Stimulated activated CD4-positive, alpha-beta T cell treated with anti-CD3 and anti-CD28 coated beads, Interleukin-4, amount 100 ng/mL, for 1 hour (primary cell): ENCODE measurements at places on chromosomes 6 and 20.

DNA sequence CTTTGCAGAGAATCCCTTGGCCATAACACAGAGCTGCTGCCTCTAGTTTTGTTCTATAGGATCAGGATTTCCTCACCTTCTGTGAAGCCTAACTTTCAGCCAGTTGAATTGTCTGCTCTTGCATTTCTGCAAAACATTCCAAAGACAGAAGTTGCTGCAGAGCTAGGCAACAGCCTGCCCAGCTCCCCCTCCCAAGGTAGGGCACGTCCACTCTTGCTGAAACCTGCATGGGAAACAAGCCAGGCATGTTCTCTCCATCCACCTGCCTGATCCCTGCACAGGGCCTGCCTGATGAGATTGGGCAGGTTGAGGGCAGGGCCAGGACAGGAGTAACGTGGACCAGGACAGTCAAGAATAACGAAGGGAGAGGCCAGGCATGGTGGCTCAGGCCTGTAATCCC is 58.9 kb upstream of the NAA20 start:
- DNase-seq: no peak

GRCh38 chr20:51535075-51535386 is 7.5 kb downstream of the NFATC2 start:
- no peak for DNase-seq

DNA sequence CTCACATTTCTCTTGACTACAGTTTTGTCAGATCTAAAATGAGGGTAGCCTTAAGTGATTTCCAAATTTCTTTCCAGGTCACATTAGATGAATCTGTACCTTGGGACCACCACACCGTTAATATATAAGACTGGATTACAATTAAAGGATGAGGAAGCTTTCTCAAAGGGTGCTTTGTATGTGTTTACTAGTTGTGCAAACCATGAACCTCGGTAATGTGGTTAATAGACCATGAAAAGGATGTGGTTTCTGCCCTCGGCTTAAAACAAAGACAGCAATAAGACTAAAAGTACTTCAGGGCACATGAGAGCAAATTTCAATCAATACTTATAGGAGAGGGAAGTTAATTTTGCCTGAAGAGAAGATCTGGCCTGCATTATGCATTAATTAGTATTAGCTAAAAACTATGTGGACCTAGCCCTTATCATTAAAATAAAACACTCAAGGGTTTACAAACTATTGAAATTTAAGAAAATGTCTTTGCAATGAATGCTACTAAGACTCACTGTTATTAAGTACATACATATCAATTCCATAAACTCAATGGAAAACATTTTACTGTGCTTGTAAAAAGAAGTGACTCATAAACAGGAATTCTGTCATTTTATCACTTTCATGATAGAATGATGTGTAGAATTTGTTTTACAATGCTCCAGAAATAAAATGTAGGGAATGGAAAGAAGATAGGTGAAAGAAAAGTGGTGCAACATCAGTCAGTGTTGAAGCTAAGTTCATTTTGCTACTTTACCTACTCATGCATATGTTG is 936 bp upstream of the TMX4 start:
- DNase-seq: no peak

GRCh38 chr6:37583261-37583660 is 83.6 kb upstream of the CCDC167 start:
- DNase-seq: no peak

GRCh38 chr20:30922129-30922528 is 335.3 kb upstream of the DEFB115 start:
- DNase-seq: no peak

DNA sequence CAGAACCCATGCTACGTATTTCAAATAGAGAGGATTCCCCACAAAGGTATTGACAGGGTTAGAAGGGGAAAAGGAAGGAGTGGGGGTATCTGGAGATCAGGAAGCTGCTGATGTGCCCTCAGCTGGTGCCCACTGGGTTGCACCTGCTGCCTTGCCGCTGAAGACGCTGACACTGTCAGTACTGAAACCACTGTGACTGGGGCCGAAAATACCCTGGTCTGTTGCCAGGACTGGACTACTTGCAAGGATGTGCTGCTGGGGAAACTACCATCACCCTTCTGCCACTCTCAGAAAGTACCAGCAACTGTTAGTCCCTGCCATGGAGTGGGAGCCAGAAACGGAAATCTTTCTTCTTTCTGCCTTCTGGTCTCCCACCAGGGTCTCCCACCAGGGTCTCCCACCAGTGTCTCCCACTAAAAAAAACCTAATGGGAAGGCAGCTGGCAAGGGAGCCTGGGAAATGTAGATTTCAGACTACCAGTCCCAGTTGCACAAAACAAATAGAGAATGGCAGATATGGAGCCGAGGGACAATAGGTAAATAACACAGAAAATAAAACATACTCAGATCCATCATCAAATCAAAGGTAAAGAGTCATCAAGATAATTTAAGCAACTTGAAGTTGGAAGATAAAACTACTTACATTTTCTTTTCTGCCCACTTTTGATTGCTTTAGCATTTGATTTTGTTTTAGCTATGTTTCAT is 204.8 kb downstream of the TPBG start:
- no peak for DNase-seq

DNA sequence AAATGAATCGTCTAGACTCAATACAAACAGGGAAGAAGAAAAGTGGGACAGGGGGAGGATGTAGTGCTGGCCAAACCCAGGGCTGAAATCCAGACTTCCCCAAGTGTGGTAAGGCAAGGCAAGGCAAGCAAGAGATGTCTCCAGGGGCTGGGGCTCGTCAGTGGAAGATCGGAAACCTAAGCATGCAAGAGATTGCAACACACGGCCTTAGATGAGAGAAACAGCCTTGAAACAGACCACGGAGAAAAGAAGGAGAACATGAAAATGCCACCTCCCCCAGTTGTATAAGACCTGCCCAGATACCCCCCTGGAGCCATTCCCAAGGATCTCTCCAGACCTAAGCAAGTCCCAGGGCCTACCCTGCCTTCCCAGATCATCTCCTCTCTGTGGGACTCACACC is 20.0 kb downstream of the VEGFA start:
- no peak for DNase-seq

DNA sequence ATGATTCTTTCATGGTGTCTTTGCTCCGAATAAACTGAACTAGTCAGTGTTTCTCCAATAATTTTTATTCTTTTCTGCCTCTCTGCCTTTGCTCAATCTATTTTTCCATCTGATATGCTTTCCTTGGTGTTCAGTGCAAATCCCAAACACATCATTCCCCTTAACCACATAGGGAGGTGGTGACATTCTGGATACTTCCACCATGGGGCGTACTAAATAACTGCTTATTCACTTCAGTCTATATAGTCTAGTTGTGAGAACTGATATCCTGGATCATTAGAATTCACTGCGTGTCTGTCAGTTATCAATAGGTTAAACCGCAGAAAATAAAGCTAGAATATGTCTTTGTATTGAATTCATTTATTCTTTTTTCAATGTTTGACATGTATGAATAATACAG is 83.1 kb downstream of the KCNQ5 start:
- DNase-seq: no peak

- DNase-seq: no peak
Measured at GRCh38 chr6:3061501-3061941, 6.8 kb upstream of the RIPK1 start.

DNA sequence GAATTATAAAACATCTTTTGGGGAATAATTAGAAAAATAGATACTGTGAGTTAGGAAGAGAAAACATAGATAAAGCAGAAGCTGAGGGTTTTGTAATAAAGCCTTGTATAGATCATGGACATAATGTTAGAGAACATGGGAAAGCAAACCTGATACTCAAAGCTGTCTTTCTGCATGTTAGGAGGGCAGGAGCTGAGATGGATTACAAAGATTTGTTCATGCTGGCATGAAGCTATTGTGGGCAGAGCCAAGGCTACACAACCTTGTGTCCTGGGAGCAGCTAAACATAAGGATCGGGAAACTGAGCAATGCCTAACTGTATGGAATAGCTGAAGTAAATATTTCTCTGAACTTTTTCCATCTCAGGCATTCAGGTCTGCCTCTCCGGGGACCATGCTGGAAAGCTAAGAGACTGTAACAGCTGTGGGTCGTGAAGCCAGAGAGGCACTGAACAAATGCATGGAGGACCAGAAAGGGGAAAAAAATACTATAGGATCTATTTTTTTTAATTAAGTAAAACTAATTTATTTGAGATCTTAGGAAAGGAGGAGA is 28.2 kb upstream of the CNKSR3 start:
- no peak for DNase-seq

DNA sequence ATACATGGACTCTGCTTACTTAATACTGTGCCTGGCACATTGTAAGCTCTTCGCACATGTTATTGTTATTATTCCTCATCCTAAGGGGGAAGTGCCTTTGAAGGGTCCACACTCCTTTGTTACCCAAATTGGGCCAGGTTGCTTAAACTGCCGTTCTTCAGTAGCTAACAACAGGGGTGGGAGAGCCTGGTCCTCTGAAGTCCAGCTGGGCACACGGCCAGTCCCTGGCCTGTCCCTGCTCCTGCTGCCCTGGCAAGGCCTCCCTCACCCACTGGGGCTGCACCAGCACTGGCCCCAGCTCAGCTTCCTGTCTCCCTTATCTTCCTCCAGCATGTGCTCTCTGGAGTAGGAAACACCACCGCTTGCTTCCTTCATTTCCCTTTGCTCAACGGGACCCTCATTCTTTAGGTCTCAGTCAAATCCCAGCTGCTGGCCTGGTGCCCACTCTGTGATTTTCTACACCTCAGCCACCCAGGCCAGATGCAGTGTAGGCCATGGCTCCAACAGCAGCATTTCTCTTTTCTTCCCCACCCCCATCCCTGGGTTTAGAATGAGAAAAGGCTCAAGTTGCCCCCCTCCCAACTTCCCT is 5.5 kb upstream of the PROCR start:
- no peak for DNase-seq
